ENCODE measurements at places on chromosomes 2 and 18. TPM values are rescaled to one million over a fixed set of nuclear protein-coding genes. Genes with fewer than 3 reads are reported as not detected.

DSG1 gene
- not detected for total RNA-seq

CSRNP3 gene
- total RNA-seq: 13.6 TPM

POLR1A gene
- total RNA-seq: 37.9 TPM

RBM44 gene
- 0.50 TPM for total RNA-seq

CFAP65 gene
- 1.7 TPM for total RNA-seq

- DNase-seq: no peak
These were observed 21.3 kb upstream of the TTN start for GRCh38 chr2:178828486-178828881.

GRCh38 chr18:50679056-50679455 is 119.2 kb downstream of the MAPK4 start:
- DNase-seq: peak; percentile 24

DNA sequence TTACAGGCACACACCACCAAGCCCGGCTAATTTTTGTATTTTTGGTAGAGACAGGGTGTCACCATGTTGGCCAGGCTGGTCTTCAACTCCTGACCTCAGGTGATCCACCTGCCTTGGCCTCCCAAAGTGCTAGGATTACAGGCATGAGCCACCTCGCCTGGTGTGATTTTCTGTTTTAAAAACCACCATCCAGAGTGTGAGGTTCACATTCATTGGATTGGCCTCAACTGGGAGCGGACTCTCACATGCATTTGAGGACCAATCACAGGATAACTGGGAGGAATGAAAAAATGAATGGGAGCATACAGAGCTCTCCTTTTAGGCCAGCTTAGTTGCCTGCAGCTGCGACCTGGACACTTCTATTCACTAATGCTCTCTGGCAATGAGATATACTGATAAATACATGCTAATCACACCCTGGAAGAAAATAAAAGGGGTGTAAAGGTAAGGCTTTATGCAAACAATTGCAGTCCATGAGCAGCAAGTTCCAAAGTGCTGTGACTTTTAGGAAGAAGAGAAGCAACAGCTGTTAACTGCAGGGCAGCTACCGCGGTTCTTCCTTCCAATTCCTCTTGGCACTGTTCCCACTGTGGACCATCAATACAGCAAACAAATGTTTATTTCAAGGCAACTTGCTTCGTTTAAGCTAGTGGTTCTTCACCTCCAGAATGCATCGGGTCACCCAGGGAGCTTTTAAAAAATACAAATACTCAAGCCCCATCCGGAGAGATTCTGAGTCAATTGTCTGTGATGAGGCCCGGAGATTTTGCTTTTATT is 49.5 kb upstream of the FZD5 start:
- no peak for DNase-seq

GRCh38 chr2:72929010-72929409 is 11.7 kb downstream of the EMX1 start:
- no peak for DNase-seq

GRCh38 chr2:29001806-29002205 is 20.7 kb downstream of the TOGARAM2 start:
- no peak for DNase-seq

All from endodermal cell (in vitro differentiated cells).